NCI-H1105 treated with DMSO at 0.1 percent for 48 hours (cell line): ENCODE measurements at places on chromosomes 5 and 9.

- DNase-seq: no peak
Observed at GRCh38 chr9:20227166-20227874, 395.0 kb downstream of the MLLT3 start.

DNA sequence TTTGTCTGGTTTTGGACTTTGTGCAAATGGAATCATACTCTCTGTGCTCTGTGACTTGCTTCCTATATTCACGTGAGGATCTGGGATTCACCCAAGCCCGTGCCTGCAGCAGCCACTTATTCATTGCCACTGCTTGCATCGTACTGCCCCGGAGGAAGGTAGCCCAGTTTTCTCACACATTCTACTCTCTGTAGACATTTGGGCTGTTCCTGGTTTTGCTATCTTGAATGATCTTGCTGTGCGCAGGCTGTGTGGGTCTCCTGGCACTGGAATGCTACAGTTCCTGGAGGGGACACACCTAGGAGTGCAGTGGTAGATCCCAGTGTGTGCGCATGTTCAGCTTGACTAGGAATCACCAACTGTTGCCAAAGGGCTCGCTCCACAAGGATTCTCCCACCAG, 99.2 kb upstream of the BOD1 start:
- no peak for DNase-seq

- no peak for DNase-seq
Observed at GRCh38 chr9:3281399-3281798, 244.4 kb downstream of the RFX3 start.

DNA sequence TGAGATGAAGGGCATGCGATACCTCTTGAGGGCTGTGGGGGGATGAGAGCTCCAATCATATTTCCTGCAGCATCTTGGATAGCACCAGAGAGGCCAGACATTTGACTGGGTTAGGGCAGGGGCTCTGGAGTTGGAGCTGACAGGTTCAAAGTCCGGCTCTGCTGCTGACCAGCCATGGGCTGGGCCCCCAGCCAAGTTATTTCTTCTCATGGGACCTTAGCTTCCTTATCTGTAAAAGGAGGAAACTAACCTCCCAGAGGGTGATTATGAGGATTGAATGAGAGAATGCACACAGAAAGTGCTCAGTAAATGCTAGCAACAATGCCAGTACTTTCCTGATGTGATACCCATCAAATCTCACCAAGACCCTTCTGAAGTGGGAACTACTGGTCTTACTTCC, 65.2 kb upstream of the SLC25A51 start:
- no peak for DNase-seq

DNA sequence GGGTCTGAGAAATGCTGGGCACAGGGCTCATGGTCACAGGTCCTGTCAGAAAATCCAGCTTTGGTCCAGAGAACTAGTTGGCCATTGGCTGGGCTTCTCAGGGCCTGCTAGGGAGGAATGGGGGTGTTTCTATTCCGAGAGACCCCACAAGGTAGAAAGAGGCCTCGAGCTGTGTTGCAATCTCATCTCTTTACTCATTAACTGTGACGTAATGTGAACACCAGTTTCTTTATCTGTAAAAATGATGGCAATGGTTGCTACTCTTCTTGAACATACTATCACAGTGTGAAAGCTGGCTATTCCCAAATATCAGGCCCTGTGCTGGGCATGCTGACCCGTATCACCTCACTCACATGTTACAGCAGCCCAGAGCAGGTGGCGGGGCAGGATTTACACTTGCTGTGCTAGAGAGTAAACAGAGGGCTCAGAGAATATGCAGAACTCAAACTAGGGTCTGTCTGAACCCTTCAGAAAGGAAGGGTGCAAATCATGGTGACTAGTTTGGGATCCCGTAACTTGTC, 35.7 kb upstream of the SLC25A51 start:
- DNase-seq: no peak

- DNase-seq: no peak
Observed at GRCh38 chr5:5085381-5085780, 54.7 kb upstream of the ADAMTS16 start.

GRCh38 chr5:150411245-150411979, 1.3 kb downstream of the CD74 start:
- no peak for DNase-seq

GRCh38 chr9:87910821-87911220, 6.9 kb upstream of the SPATA31C1 start:
- no peak for DNase-seq

- DNase-seq: no peak
Observed at GRCh38 chr9:32665101-32665500, 29.6 kb upstream of the TAF1L start.

DNA sequence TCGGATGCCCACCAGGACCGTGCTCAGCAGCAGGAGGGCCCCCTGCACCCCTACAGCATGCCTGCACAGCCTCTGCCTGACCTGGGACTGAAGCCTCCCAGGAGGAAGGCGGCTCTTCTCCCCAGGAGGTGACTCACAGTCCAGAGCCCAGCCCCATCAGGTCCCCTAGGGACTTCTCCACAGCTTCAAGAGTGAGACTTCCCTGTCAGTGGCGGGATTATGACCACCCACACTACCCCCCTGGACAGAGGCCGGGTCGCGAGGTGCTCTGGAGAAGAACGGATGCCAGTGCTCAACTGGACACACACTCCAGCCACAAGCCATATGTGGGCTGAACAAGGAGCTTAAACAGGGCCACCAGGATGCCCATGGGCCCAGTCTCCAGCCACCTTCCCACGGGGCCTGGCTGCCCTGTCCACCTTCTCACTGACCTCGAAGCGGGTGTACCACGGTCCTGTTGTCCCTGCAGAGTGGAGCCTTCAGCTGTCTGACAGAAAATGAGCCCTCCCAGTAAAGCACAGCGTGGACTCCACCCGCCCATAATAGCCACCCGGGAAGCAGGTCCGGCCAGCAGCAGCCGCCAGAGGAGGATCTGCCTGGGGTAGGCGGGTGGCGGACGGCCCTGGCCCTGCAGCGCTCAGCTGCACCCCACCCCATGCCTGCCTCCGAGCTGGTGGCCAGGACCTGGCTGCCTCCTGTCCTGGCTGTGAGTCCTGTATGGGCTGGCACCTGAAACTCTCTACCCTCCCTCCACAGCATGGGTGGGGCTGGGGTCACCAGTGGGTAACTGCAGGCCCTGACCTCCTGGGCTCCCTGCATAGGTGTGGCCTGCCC, 54.7 kb downstream of the SEMA4D start:
- no peak for DNase-seq

GRCh38 chr9:111095441-111095840, 57.2 kb upstream of the LPAR1 start:
- no peak for DNase-seq

DNA sequence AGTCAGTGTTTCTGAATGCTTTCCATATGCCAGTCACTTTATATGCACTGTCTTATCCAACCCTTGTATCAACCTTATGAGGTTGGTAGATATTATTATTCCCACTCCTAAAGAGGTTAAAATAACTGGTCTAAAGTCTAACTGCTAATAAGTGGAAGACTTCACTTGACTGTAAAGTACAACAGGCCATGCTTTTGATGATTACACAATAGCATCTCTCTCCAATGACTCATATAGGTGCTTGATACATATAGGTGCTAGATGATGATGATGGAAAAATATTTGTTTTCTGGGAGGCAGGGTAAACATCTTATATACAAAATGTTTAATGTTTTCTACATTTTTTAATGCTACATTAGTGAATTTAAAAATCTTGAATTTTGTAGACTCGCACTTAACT, 75.9 kb upstream of the NR3C1 start:
- DNase-seq: no peak

- DNase-seq: no peak
Observed at GRCh38 chr5:96931605-96932004, 4.3 kb upstream of the LNPEP start.

- DNase-seq: no peak
Observed at GRCh38 chr9:86488345-86488744, 134.1 kb upstream of the TUT7 start.

- DNase-seq: no peak
Observed at GRCh38 chr9:95085861-95086563, 231.5 kb downstream of the FANCC start.

- DNase-seq: no peak
Observed at GRCh38 chr5:151597749-151598148, 6.6 kb upstream of the FAT2 start.

- no peak for DNase-seq
Observed at GRCh38 chr9:87696641-87697040, 29.3 kb upstream of the CTSL start.

DNA sequence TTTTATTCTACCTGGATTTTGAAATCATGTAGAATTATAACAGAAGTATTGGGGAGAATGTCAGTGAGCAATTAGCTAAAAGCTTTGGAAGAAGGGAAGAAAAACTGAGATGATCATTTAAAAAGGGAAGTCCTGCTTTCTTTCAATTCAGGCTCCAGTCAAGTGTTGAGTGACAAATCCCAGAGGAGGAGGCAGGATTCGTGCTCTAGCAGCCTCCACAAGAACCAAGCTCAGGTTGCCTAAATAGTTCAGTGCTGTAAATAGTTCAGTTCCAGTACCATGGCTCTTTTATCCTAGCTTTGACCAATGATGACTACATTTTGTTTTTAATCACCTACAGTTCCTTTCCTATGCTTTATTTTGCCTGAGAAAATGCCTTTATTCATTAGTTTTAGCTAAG, 204.9 kb upstream of the NREP start:
- no peak for DNase-seq

- DNase-seq: peak; percentile 30
Observed at GRCh38 chr5:145237843-145238242, 597.3 kb downstream of the PRELID2 start.

DNA sequence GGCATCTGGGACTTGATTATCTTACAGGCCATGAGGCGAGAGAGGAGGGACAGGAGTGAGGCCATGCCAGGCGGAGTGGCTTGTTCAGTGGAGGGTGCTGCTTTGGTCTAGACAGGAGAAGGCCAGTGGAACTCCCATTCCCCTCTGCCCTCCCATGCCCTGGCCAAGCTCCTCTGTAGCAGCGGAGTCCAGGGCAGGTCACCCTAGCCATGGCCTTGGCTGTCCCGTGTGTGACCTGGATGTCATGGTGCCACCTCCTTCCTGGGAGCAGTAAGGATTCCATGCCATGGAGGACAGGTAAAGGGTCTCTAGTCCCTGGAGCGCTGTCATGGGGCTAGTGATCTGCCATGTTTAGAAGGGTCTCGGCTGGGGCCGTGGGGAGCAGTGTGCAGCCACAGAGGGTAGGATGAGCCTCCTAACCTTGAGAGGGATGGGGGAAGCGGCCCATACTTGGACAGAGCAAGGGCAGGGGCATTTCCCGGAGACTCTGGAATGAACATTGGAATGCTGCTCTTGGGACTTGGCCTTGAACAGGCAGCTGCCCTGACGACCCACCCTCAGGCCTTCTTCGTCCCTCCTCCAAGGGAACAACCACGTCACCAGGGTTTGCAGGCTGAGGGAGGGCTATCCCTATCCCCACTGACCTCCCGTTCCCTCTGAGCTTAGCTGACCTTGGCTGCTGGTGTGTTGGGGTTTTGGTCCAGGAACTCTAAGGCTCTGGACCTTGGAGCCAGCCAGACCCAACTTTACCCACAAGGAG, 100.4 kb downstream of the DAB2IP start:
- DNase-seq: no peak

- no peak for DNase-seq
Observed at GRCh38 chr5:51806677-51807076, 423.4 kb downstream of the ISL1 start.

DNA sequence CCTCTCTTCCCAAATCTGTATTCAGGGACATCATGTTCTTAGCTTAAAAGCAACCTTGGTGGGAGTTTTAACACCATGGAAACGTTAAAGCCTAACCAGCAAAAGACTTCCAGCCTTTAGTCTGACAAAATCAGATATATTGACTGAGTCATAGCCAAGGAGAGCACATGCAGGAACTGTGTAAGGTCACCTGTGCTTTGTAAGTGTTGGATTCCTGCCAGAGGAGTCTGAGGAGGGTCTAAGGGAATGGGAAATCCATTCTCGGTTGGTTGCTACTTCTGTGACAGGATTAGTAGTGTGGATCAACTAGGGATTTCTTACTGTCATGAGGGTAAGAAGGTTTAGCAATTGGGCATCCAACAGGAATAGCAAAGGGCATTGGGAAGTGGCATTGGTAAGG, 142.0 kb upstream of the CHD1 start:
- DNase-seq: no peak

GRCh38 chr5:15515229-15515628, 15.2 kb downstream of the FBXL7 start:
- no peak for DNase-seq

GRCh38 chr9:126559296-126559695, 54.4 kb upstream of the LMX1B start:
- DNase-seq: no peak

DNA sequence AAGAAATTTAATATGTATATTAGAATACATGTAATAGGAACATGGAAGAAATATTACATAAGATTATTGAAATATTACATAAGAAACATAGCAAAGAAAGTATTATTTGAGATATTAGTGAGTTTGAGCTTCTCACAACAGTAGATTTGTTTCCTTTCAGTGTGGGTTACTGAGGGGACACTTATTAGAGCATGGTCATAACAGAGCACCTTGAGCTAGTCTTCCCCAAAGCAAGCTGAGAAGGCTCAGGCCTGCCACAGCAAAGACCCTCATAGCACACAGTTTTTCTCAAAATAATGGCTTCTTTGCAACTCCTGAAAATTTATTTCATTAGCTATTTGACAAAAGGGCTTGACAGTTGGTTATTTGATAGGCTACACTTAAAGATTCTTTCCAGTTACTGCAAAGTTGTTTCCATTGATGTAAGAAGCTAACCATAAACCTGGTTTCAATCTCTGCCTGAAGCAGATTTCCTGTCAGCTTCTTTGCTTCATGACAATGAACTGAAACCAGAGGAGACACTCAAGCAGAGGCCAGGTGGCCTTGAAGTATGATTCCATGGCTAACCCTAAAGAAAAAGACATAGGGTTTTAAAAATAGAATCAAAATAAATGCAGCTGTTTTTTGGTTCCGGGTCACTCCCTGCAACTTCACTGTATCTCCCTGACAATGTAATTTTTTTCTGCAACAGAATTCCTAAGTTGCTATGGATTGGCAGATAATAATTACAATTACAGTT, 68.6 kb downstream of the ERMP1 start:
- no peak for DNase-seq

GRCh38 chr9:109440797-109441287, 57.3 kb downstream of the PTPN3 start:
- peak; percentile 59 for DNase-seq

DNA sequence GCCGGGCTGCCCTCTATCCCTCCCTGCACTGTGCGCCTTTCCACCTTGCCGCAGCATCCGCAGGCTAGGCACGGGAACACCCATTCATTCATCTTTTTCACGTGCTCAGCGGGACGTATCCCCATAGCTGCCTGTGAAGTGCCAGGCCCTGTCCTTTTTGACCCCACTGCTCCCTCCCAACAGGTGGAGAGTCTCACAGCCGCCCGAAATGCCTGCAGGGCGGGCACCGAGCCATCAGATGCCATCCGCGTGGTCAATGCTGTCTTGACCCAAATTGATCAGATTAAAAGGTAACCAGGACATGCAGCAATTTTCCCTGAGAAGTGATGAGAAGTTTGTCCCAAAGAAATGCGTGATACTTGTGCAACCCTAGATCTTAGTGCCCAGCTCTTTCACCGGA, 15.5 kb downstream of the TRIP13 start:
- DNase-seq: no peak

DNA sequence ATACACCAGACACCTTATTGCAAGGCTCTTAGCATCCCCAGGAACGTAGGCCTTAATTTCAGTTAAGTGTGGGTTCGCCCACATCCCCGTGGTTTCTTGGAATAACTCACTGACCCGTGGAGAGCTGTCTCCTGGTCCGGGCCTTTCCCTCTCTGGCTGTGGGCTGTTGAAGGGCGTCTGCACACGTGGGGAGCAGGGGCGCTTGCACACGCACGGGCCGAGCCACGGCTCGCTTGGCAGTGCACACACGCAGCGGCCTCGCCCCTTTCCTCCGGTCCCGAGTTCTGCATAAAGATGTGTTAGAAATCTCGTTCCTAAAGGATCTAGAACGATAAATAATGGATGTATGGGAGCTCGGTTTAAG, 141.9 kb downstream of the PBX3 start:
- DNase-seq: no peak
